ENCODE measurements at places on chromosomes 1 and 21. TPM values are rescaled to one million over a fixed set of nuclear protein-coding genes. Genes with fewer than 3 reads are reported as not detected.

- no peak for DNase-seq
These were observed 52.1 kb downstream of the DHRS3 start for GRCh38 chr1:12565966-12566352.

DNA sequence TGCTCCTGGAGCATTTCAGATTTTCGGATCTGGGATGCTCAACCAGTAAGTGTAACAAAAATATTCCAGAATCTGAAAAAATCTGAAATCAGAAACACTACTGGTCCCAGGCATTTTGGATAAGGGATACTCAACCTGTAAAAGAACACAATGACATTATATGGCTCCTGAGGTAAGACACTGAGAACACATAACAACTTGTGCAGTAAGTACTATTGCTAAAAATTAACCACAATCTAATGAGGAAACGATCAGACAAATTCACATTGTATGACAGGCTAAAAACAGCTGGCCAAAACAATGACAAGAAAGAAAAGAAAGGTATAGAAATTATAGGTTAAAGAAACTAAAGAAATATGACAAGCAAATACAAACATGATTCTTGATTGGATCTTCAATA lies 54.9 kb downstream of the LTN1 start:
- DNase-seq, result no peak

- DNase-seq, result no peak
These were observed 18.3 kb downstream of the CLIC6 start for GRCh38 chr21:34687065-34687464.

DNA sequence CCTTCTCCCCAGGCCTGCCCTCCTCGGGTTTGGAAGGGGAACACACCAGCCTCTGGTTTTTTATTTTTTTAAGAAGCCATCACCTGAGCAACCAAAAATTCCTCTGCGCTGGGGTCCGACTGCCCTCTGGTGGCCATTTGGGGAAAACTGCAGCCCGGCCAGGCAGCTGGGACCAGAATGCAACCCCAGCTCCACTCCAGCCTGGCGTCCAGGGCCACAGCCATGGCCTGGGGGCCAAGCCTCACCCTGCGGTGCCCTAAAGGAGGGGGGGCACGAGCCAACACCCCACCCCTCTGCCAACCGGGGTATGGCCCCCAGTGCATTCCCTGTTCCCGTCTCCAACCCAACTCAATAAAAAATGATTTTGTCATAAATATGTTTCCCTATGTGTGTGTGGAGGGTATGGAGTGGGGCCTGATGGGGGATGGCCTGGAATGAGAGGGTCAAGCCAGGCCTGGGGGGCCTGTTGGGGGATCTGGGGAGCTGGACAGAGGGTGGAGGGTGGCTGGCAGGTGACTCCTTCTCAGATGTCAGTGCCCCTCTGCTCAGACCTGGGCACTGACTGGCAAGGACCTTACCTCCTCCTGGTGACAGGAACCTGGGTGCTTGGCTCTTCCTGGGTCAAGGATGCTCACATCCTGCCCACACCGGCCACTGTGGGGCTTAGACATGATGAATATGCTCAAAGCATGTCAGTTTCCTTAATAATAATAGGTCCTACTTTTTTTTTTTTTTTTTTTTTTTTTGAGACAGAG lies 3.2 kb downstream of the GPR3 start:
- DNase-seq, result peak; percentile 82

MAN1C1 gene
- total RNA-seq, result 15.3 TPM

CLCNKB gene
- not detected for total RNA-seq
